Stimulated activated CD4-positive, alpha-beta T cell treated with anti-CD3 and anti-CD28 coated beads, Interleukin-2, amount 100 ng/mL, for 48 hours (primary cell): ENCODE measurements at places on chromosomes 2 and 18.

GRCh38 chr18:5717256-5717655, 173.5 kb upstream of the EPB41L3 start:
- no peak for DNase-seq

- no peak for DNase-seq
Observed at GRCh38 chr2:50723286-50723938, 308.5 kb downstream of the NRXN1 start.

DNA sequence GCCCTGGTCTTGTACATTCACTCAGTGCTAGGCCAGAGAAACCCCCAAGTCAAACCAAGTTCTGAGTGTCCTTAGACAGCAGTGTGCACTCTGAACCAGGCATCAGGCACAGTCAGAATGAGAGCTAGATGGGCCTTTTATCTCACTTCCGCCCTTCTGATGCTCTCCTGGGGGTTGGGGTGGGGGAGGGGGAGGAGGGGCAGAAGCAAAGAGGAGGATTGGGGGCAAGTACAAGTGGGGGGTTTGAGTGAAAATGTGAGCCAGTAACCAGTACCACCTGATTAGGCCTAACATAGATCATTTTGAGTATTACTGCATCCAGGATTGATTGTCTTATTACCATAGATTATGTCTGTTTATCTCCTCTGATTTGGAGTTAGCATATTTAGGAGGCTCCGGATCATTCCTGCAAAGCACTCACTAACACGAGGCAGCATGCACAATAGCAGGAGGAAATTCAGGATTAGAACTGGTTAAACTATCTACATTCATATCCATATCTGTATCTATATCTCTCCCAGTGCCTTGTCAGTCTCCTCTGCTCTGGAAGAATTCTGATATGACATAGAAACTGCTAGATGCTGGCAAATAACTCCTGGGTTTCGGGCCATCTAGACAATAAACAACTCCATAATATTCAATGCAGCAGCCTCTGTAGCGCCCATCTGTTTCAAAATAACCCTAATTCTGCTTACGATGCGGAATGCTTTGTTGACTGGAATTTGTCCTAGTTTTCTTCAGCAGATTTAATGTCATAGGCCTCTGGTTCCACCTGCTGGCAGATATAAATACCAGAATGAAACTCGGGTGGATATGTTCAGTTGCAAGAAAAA, 149.1 kb downstream of the RHBDD1 start:
- no peak for DNase-seq

GRCh38 chr2:95174031-95174542, 8.5 kb downstream of the ZNF2 start:
- no peak for DNase-seq

GRCh38 chr2:175309799-175310198, 128.3 kb upstream of the ATP5MC3 start:
- DNase-seq = no peak

DNA sequence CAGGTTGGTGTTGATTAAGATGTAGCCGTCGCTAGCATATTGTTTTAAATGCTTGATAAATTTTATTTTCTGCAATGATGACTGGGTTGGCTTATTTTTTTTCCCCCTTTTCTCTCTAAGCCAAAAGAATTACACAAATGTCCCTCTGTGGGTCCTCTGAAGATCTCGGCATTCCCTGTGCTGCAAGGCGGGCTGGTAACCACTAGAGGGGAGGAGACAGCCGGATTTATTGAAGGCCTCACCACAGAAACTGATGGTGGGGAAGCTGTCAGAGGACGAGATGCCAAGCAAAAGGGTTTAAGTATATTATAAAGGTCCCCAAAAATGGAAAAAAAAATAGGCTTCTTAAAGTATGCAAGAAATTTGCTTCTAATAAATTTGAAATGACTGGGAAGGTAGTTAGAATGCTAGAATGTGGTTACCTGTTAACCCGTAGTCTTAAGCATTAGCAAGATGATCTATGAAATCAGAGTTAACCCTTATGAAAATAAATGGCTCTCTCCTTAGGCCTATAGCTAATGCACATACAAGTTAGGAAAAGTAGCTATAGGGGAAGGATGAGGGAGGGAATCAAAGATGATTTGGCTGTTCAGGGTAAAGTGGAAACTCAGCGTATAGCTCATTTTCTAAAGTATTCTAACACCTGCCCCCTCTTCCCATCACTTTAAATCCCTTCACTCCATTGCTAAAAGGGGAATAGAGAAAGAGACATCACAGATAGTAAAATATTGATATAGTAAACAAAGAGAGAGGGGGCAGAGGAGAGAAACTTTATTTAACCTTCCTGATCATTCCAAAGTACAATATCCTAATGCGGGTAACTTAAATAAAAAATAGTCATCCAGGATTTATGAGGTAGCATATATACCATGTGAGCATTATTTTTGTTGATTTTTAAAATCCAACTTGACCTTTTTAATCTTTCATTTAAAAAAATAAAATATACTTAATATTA, 894.5 kb upstream of the POU3F3 start:
- DNase-seq = no peak

GRCh38 chr2:126645211-126645618, 10.7 kb upstream of the GYPC start:
- no peak for DNase-seq

- DNase-seq = peak; percentile 38
Observed at GRCh38 chr2:157261199-157261782, 3.8 kb downstream of the GALNT5 start.

DNA sequence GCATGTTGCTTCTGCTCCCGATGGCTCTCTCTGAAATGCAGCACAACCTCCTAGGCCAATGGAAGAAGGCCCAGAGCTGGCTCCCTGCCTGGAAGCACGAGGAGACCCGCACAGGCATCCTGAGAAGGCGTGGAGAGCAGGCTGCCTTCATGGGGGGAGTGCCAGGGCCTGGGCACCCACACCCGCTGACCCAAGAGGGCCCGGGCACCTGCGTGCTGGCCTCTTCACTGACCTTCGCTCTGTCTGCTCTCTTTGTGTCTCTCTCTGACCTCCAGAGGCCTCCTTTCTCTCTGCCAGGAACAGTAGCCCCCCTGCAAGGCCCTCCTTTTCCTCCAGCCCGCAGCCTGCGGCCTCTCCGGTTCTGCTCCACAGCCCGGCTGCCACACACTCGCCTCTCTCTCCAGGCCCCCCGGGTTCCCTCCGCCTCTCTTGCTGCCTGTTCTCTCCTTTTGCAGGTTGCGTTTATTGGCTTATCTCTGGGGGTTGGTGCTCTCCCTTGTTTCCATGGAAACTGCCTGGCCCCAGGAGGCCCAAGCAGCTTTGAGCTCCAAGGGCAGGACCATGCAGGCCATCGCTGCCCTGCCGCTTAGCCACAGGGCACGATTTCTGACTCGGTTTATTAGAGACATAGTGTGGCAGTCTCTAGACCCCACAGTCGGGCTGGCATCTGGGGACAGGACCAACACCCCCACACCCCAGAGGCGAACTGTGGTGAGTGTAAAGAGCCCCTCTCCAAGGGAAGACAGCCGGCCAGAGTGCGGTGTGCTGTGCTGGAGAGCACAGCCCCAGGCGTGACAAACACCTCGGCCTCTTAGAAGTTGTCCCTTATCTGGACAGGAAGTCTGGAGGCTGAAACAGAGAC, 1.7 kb downstream of the MZT2B start:
- DNase-seq = no peak

- no peak for DNase-seq
Observed at GRCh38 chr2:84854850-84855249, 26.0 kb downstream of the TRABD2A start.

GRCh38 chr2:215722125-215722524, 286.3 kb upstream of the FN1 start:
- no peak for DNase-seq

GRCh38 chr2:69524799-69525198, 87.6 kb upstream of the NFU1 start:
- no peak for DNase-seq

- no peak for DNase-seq
Observed at GRCh38 chr2:82344670-82345069, 2040.1 kb upstream of the LRRTM1 start.

DNA sequence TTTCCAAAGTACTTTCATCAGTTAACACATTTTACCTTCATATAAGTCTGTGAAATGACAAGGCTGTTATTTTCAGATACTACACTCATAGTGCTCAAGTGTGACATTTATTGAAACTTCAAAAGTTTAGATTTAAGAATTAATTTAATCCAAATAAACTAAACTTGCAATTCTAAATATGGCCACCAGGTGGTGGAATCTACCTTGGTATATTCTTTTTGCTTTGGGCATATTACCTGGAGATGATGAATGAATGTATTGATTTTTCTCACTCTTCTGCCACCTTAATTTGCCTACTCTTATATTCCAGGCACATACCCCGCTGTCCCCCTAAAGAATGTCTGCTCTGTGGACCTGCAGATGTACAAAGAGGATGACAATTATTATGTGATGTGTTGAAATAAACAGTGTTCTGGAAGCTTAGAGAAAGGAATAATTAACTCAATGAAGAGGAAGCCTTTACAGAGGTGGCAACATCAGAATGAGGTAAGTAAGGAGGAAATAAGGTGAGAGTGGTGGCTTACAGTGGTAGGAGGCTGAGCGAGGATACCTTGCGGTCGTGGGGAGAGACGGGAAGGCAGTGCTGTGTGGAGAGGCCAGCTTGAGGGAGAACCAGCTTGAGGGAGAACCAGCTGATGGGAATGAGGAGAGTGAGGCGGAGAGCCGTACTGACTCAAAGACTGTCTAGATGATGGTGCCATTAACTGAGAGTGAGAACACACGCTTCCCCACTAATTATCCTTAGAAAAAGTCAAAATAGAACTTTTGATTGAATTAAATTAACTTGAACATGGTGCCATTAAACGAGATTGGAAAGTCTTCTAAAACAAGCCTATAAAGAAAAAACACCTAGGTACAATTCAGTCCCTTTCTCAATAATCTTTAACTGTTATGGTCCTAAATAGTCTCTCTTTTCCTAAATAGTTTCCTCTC, 179.5 kb downstream of the CELF4 start:
- DNase-seq = no peak

GRCh38 chr2:162000431-162000830, 73.6 kb downstream of the DPP4 start:
- DNase-seq = no peak

DNA sequence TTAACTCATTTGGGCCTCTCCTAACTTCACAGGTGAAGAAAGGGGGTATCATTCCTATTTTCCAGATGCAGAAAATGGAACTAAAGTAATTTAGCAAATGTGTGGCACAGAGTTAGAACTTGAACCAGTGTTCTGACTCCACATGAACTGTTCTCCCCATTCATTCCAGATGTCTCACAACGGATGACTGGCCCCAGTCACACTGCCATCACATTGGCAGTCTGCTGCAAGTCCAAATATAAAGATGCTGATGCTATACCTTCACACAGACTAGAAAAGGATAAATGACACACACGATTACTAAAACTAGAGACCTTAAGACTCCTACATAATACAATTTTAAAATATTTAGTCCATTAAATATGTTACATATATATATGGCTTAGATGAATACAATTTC, 195.7 kb downstream of the NBAS start:
- no peak for DNase-seq

DNA sequence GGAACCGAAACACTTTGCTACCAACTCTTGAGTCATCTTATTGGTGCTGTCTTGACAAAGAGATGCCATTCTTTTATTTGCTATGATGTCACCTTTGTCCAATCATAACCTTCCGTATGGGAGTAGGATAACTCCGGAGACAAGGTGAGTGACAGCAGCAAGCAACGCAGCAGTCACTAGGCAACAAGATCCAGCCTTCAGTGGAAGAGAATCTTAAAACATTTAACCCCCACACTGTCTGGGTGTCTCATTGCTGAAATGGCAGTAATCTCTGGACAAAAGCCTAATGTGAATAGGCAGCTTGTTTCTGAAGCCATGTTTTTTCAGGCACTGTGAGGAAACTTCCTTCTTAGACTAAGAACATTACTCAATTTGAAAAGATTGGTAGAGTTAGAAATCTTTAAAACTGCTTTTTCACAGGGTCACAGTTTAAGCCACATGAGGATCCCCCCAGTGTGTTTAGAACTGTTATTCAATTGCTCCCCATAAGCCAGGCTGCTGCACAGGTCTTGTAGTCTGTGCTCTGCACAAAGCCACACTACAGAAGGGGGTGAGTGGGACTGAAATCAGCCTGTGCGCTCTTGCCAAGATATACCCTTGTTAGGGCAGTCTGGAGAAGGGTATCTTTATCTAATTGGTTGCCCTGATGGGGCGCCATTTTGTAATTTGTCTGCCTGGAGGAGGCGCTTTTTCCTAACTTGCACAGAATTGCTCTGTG, 131.5 kb upstream of the STON1 start:
- DNase-seq = no peak

DNA sequence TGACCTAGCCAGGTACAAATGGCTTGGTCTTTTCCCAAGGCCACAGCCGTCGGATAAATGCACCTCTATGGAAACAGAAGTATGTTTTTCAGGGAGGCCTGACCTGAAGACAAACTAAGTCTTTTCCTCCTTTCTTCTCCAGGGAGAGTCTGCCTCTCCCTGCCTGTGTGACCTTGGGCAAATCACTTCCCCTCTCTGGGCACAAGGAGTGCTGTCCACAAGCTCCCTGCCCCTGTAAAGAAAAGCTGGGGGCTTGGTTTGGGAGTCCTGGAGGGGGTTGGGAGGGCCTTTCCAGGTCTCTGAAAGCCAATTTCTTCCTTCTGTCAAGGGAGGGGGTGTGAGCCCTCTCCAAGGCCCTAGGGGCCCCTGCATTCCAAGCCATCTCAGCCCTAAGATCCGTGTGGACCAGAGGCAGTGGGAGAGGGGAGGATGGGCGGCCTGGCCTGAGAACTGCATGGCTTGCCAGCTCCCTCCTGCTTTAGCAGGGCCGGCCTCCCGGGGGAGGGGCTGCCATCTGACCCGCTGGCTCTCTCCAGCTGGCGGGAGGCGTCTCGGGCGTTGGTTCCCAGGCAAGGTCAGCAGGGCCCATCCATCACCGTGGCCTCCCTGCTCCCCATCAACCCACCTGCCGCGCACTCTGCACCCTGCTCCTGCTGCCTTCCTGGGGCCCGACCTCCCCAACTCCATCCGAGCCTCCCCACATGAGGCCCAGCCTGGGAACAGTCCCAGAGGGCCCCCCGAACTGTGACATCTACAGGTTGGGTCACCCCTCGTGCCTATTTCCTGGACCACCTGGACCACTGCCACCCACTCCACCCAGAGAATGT, 61.4 kb downstream of the SMAD7 start:
- no peak for DNase-seq

DNA sequence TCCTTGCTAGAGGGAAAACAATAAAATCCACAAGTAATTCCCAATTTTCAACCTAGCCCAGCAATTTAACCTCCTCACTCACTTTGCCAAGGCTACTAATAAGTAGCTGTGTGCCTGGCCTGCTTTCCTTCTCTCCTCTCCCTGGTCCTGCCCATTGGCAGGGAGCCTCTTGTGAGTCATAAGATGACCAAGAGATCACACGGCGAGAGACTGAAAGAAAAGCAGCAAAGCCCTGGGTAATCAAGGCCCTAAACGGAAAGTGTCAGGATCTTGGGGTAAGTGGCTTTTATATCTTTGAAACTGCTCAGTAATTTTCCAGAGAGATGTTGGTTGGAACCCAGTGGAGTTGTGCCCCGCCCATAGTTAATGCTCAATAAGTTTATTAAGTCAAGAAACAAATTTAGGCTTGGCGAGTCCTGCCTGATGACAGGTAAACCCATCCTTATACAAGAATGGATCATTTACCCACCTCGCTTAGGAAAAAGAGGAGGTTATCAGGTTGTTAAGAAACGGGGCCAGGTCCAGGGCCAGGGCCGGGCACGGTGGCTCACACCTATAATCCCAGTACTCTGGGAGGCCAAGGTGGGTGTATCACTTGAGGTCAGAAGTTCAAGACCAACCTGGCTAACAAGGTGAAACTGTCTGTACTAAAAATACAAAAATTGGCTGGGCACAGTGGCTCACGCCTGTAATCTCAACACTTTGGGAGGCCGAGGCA, 10.0 kb upstream of the ADAM17 start:
- no peak for DNase-seq
